Right cardiac atrium (tissue), 5 donors: ENCODE measurements at places on chromosomes 1 and 21. TPM values are rescaled to one million over a fixed set of nuclear protein-coding genes. Genes with fewer than 3 reads are reported as not detected.

DNA sequence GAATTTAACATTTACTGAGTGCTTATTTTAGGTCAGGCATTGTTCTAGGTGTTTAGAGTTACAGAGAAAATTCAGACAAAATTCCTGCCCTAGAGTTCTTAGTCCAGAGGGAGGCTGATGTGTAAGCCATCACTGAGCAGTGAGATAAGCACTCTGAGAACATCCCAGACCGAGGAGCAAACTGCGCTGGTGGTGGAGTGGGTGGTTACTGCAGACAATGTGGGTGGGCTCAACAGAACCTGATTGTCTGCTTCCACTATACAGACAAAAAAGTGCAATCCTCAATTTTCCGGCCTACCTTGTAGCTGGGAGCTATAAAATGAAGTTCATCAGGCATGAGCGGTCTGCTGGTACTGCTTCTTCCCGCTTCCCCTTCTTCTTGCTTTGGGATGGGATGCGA is 23.5 kb downstream of the PROK1 start:
- no peak for DNase-seq

The TIE1 gene
- total RNA-seq: 48.8 TPM

DNA sequence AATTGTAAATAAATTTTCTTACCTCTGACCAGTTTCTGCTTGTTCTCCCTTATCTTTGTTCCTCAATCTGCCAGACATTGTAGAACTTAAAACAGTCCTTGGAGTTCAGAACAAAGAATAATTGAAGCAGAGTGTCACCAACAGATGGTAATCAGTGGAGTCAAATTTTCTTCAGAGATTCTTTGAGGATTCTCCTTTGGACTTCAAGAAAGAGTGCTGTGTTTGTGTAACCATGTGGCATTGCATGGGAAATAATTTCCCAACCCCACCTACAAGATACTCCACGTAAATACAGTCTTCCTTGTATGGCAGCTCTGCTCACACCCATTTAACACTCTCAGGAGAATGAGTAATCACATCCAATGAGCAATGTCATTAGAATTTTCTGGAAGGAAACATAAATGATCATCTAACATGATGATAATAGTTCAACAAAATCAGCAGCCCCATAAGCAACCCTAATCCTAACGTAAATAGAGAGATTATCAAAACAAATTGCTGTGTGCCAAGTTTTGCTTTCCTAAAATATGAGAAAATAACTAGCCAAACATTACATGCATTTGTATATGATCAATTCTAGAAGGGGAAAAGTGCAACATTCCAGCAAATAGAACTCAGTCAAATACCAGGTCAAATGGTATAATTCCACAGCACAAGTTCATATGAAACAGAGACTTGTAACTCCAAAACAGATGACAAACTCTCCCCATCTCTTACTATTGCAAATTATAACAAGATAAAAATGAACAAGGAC is 6.9 kb upstream of the DENND1B start:
- DNase-seq: no peak

DNA sequence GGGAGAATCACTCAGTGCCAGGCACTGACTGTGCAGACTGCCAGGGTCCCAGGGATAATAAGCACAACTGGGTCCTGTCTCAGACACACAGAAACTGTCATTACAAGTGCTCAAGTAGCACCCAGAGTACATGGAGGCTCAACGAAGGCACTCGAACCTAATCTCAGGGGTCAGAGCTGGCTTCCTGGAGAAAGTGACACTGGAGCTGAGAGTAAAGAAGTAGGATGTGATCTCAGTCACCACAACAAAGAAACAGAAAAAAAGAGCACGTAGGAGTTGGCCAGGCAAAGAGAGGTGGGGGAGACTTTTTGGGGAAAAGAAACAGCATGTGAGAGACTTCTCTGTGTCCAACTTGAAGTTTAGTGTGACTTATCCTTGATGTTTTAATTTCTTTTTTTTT is 1.3 kb downstream of the CATSPER4 start:
- DNase-seq: no peak

DNA sequence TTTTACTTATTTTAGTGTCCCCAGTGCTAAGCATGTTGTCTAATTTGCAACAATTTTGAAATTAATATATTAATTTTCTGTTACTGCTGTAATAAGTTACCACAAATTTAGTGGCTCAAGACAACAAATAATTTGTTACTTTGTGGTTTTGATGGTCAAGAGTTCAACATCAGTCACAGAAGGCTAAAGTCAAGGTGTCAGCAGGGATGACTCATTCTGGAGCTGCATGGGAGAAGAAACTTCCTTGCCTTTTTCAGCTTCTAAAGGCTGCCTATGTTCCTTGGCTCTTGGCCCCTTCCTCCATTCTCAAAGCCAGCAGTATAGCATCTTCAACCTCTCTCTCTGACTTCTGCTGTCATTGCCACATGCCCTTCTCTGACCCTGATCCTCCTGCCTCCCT is 271.8 kb downstream of the HLX start:
- DNase-seq: no peak

DNA sequence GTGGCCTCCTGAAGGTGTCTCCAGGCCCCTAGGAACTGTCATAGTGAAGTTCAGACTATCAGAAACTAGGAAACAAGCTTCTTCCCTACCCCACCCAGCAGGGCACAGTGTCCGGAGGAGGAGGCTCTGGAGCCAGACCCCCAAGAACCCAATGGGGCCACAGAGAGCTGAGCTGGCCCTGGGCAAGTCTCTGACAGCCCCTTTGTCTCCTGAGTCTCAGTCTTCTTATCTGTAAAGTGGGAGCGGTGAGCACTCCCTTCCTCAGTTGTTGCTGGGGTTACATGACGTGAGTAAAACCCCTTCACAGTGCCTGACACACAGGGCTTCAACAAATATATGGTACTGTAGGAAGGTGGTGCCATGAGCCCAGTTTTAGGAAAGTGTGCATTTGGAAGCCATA is 675.8 kb downstream of the MATN1 start:
- DNase-seq: no peak

- DNase-seq: peak; percentile 81
Observed at GRCh38 chr1:162552684-162553252, 8.8 kb upstream of the UAP1 start.

- no peak for DNase-seq
Observed at GRCh38 chr1:18828224-18828623, 31.2 kb downstream of the TAS1R2 start.

GRCh38 chr21:45075596-45076244 is 1.3 kb downstream of the ADARB1 start:
- no peak for DNase-seq

DNA sequence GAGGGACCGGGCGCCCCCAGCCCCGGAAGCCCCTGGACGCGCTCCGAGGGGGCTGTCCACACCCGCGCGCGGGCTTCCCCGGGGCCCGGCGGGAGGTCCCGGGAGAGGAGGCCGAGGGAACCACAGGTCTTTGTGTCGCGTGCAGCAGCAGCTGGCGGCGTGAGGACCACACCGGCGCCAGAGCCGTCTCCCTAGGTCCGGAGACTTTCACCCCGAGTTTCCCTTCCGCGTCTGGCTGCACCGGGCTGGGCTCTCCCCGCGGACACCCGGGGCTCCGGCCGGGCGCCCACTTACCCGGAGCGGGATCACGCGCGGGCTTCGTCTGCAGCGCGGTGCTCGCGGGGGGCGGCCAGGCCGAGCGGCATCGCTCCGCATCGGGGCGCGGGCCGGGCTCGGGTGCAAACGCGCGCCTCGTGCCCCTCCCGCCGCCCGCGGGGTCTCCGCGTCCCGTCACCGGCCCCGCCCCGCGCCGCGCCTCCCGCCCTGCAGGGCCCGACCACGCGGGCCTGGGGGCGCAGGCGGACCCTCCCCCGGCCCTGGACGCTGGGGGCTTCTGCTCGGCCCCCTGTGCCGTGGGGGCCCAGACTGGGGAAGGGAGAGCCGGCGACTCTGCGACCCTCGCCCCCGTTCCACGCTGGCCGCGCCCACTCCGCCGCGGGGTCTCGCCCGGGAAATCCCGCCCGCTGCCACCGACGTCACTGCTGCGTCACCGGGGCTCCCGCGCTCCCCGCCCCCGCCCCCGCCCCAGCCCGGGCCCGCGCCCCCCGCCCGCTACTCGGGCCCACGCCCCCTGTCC is at the start of gene GNG4:
GNG4 (minus strand) TSS at position 417 of the 796 bp plus-strand sequence. CDS start 65,946 bp downstream, outside the sequence.
- no peak for DNase-seq

The RIPK4 gene
- 0.86 TPM for total RNA-seq

DNA sequence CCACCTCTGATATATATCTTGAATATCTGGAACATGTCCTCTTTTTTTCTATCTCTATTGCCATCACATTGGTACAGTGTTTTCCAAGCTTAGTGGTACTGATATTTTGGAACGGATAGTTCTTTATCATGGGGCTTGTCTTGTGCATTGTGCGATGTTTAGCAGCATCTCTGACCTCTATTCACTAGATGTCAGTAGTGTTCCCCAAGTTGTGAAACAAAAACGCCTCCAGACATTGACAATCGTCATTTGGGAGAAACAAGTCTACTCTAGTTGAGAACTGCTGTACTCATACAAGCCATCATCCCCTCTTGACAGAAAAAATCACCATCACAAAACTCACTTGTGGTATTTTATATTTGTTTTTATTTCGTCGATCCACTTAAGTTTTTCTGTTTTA is 79.7 kb upstream of the CHODL start:
- DNase-seq: no peak

The REN gene
- total RNA-seq: not detected

DNA sequence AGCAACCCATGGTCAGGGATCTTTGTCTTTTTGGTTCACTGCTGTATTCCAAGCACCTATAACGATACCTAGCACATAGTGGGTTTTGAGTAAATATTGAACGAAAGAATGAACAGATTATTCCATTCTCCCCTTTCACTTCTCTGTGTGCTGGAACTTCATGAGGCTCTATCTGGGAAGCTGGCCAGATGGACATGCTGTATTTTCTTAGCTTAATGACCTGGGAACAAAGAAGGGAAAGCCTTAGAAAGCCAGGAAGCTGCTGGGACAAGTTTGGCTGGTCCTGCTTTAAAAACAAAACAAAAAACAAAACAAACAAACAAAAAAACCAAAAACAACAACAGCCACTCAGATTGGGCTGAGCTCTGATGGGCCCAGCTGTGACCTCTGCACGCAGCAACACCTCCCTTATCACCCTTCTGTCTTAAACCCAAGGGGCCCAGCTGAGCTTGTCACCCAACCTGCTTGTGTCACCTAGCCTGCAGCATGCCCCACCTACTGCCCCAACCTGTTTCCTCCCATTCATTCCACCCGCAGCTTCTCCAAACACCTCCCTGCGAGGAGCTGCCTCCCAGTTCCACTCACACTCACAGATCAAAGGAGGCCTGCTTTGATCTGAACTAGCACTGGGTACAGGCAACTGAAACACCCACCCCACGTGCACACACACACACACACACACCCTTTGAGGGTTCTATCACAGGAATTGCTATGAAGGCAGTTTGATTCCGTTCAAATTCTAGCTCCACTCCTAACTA is 37.1 kb downstream of the SLC30A1 start:
- no peak for DNase-seq

DNA sequence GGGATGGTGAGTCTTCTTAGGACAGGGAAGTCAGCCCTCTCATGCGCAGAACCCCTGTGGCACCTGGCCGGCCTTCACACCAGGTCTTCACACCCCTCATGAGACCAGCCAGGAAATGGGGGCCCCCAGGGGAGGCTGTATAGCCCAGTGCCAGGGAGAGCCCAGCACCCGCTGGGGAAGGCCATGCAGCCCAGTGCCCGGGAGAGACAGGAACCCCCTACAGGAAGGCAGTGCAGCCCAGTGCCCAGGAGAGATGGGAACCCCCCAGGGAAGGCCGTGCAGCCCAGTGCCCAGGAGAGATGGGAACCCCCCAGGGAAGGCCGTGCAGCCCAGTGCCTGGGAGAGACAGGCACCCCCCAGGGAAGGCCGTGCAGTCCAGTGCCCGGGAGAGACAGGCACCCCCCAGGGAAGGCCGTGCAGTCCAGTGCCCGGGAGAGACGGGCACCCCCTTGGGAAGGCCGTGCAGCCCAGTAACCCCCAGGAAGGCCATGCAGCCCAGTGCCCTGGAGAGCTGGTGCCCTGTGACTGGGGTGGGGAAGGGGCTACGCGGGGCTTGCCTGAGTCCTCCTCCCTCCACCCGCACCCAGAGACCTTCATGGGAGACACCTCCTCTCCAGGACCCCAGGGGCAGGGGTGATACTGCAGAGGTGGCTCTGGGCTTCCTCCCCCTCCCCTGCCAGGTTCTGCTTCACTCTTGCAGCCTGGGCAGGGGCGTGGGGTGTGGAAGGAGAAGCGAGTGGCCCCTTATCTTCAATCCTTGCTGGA is 110.5 kb upstream of the COL6A1 start:
- no peak for DNase-seq

GRCh38 chr1:195251900-195252299 is 1356.3 kb downstream of the KCNT2 start:
- no peak for DNase-seq

GRCh38 chr1:17289721-17290120 is 18.3 kb upstream of the PADI4 start:
- DNase-seq: no peak

The FCAMR gene
- total RNA-seq: not detected

The TSPEAR gene
- total RNA-seq: 1.4 TPM

The TEDDM1 gene
- not detected for total RNA-seq

DNA sequence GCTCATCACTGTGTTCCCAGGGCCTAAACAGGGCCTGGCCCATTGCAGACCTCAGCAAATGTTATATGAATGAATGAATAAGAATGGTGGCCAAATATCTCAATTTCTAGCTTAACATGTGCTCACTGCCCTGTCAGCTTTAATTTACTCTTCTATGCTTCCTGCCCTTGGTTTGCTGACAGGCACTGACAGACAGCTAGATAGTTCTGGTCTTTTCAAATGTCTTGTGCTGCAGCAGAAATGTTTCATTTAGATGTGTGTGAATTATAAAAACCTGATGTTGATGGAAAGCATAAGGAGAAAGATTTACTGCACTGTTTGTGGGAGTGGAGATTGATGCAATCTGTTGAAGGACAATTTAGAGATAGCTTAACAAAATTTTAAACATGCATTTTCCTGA is 48.9 kb downstream of the LPAR3 start:
- no peak for DNase-seq

The AVPR1B gene
- not detected for total RNA-seq

- DNase-seq: no peak
Observed at GRCh38 chr1:110897681-110898080, 24.7 kb downstream of the CD53 start.

The GPR52 gene
- total RNA-seq: 3.6 TPM

DNA sequence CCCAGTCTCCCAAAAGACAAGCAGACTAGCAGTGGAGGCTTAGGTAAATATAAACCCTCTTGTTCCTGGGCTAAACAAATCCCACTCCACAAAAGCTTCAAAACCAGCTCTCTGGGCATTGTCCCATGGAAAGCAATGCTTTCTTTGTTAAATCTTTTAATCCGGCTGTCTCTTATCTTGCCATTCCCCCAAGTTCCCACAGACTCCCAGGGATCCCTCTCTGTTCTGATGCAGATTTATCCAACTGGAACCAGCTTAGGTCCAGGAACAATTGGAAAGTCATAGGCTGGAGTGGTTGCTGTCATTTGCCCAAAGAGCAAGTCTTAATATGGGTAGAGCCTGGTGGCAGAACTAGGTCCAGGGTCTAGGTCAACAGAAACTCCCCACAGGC is 110.1 kb upstream of the ATP1A1 start:
- no peak for DNase-seq

DNA sequence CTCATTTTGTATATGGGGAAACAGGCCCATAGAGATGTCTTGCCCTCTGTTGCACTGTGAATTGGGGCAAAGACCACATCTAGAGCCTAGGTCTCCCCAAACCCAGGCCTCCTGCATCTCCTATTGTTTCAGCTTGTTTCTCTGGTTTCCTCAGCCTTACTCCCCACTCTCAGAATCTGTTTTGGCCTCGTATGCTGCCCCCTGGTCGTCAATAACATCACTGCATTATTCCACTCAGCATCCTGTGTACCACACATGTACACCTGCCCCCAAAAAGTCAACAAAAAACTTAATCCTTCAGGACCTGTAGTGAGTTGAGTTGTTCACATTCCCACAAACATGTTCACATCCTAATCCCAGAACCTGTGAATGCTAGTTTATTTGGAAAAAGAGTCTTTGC is 184.8 kb downstream of the BRINP2 start:
- no peak for DNase-seq
